T-helper 2 cell (primary cell): ENCODE measurements at places on chromosomes 3 and 15.

GRCh38 chr3:184806567-184807271 is 5.2 kb upstream of the VPS8 start:
- DNase-seq, result no peak

DNA sequence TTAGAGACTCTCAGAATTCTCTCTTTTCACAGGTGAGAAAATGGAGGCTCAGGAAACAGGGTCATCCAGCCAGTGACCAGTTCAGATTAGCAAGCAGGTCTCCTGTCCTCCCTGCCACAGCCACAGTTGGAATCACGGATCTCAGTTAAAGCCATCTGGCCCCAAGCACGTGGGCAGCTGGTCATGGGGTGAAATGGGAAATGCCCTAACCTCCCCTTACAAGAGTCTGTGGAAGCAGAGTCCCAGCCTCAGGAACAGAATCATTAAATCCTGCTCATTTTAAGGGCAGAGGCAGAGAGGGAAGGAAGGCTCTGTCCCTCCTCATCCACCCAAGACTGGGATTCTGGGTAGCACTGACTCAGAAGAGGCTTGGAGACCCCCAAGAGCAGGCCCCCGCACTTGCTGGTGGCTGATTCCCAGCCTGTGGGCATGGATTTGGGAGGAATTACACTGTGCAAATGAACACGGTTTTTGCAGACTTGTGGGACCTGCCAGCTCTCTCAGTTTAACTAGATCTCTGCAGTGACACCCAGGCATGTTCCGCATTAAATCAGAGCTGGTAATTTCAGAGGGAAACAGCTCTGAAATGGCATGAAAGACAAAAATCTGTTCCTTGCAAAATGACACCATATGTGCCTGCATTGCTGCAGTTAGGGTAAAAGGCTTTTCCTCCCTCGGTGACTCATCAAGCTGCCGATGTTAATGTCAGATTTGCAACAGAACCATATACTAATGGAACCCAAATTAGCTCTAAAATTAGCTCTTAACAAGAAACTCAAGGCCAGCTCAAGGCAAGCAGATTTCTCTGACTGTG is 89.0 kb downstream of the BDH1 start:
- no peak for DNase-seq

DNA sequence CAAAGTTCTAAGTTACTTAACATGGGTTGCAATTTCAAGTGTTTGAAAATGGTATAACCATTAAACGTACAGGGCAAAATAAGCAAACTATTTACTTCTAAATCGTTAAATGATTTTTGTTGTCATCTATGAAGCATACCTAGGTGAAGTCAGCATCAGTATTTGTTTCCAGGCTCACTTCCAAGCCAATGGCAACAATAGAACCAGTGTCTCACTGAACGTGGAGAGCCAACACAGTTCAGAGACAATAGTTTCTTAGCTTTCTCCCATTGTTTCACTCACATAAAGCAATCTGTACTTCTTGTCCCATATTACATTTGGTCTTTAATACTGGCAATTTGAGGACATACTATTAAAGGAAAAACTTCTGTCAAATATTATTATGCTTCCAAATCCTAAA is 397.2 kb downstream of the MECOM start:
- DNase-seq, result no peak

GRCh38 chr3:156474560-156475389 is 80.1 kb downstream of the SSR3 start:
- no peak for DNase-seq

GRCh38 chr15:51355096-51355495 is 13.6 kb downstream of the GLDN start:
- DNase-seq, result no peak

DNA sequence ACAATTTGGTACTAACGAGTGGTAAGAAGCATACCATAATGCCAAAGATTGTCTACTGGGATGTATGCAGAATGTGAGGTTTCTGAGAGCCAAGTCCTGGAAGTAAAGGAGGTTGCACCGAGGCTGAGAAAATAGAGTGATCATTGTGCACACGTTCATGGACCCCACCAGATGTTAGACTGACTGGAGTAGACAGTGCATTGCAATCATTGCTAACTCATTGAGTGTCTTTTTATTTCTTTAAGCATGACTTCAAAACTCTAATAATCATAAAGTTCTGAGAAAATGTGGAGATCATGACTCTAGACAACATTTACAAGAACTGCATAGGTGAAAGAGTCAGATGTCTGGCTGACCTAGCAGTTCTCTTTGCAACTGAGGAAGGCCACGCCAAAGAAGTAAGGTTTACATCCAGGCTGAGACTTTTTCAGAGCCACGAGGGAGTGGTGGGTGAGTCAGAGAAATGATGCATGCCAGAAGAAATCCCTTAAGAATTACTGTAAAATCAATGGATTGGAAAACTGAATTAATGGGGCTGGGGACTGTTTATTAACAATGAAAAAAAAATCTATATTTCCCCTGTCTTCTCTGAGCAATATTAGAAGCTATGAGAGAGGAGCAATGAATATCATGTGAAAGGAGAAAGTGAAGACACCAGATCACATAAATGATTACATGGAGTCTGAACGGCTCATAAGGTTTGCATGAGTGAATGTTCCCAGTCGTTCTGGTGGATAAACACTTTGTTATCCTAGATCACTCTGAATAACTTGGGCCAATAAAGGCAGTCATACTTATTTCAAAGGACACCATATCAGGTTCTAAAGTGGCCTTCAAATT is 76.0 kb upstream of the SLC25A26 start:
- DNase-seq, result no peak

DNA sequence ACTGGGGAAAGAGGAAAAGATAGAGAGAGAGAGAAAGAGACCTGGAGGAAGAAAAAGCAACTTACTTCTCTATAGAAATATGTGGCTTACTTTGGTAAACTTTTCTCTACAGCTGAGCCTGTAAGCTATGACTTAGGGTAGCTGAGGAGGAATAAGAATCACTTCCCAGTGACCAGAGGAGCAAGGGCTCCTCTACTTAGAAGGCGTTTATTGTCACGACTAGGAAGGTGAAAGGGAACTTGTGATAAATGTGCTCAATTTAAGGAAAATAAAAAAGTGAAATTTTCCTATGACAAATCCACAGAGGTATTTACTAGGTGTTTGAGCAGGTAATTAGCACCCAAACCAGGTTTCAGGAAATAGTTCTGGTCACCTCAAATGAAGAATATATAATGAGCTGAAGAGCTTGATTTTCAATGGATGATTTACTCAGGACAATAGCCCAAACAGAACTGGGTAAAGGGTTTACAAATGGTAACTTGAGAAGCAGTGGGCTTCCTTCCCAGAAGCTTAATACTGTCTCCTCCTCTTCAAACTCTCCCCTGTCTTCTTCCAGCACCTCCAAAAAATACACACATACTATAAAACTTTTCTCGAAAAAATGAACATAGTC is 46.1 kb downstream of the SOX2 start:
- no peak for DNase-seq

DNA sequence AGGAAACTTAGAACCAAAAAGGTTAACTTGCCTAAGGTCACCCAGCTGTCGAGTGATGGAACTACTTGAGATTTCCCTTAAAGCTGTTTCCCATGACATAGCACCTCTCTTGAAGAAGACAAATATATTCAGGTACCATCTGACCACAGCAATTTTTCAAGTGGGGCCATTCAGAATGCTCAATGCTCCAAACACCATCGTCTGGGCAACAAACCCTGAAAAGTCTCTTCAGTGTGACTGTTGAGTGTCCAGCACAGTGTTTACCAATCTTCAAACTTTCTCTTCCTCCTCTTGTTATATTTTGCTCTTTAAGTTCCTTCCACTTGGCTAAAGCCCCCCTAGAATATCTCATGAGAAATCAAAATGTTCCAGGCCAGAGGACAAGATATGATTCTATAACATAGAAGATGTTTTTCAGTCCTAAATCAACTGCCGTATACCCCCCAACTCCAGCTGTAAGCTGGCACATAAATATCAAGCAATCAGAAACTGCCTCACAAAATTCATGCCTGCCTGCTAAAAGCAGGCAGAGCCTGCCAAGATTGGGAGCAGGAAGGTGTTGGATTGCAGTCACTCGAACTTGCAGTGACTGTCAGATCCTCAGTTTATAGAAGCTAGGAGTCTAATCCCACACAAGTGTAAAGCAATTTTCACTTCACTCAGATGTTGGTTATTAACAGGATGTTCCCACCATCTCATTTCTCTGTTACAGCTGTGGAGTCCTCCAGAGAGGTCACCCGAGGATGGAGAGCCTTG is 230.5 kb upstream of the MRPL3 start:
- DNase-seq, result no peak

- DNase-seq, result no peak
Observed at GRCh38 chr15:66877477-66878271, 175.6 kb downstream of the SMAD6 start.

GRCh38 chr15:65086680-65087111 is 10.2 kb downstream of the KBTBD13 start:
- DNase-seq, result no peak

DNA sequence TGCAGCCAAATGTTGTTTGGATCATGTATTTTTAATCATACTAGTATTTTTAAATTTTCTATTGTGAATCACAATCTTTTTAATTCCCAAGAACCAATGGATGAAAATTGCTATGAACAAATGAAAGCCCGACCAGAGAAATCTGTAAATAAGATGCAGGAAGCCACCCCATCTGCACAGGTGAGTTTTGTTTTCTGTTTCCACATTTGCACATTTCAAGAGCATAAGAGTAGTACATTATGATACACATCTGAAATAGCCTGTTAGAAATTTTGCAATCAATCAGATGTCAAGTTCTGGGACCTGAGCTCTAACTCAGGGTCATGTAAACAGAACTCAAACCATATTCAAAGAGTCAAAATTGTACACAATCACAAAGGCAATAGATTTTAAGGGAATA is 26.5 kb downstream of the TRAT1 start:
- DNase-seq, result no peak

DNA sequence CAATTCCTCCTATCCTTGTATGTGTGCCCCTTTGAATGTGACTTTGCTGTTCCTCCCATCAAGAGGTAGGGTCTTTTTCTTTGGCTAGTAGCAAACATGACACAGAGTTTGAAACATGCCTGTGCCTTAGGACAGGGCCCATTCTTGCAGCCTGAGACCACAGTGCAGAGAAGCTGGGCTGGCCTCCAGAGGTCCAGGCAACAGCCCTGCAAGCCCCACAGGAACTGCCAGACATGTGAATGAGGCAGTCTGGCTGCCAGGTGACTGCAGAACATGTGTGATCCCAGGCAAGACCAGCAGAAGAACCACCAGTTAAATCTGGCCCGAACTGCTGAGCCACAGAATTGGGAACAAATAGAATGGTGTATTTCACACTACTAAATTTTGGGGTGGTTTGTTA is 1.2 kb upstream of the HGD start:
- no peak for DNase-seq

DNA sequence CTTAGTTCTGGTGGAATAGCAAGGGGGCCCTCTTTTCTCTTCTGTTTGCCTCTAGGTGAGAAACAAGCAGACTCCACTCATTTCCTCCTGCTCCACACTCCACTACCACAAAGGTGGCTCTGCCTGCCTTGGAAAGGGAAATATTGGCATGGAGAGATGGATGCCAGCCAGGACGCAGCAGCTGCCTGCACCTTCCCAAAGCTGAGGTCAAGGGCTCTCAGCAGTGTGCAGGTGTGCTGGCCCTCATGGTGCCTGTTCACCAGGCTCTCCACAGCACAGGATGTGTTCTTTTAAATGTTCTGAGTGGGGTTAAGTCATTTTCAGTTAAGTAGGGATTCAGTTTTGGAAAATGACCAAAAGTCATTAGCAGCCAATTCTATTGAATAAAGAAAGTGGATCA is 211.2 kb upstream of the STRIT1 start:
- DNase-seq, result no peak

DNA sequence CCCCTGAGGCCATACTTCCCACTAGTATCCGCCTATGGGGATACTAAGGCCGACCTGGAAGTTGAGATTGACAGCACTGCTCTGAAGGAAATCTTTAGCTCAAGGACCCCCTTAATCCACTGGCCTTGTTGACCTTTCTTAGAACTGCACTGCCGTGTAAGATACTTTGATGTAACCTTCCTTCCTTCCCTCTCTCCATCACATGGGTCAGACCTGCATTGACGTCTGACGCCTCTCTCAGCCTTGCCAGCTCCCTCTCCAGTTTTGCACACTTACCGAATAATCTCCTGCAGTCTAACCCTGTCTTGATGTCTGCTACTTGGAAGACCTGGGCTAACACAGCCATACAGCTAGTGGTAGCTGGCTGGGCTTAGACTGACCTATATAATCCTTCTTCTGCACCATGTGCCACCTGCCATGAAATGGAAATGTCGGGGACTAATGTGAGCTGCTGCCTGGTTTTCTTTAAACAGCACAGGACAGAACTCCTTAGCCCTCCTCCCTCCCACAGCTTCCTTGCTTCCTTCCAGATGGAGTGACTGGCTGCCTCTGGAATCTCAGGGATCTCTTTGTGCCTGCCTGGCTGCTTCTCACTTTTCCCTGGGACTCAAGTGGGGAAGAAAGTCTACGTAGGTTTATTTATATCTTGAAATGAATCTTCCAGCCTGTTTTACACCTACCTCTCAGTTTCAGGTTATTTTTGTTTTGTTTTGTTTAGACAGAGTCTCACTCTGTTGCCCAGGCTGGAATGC is 39.2 kb upstream of the HERC1 start:
- DNase-seq, result no peak

DNA sequence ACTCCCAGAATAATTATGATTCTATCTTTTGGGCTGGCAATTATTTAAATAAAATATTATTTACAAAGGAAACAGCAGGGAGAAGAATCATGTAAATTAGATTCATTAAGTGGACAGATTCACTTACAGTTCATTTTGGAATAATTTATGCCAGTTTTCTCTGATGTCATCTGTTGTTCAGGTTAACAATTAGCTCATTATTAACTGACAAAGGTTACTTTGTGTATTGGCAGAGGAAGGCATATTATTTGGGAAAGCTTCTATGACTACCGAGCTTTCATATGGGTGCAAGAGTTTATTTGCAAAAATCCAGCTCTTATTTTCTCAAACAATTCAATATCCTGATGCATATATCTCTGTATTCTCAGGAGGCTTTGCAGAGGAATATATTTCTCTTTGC is 224.4 kb downstream of the CHST2 start:
- no peak for DNase-seq

- DNase-seq, result no peak
Observed at GRCh38 chr3:125212091-125212508, 448 bp downstream of the SLC12A8 start.

- no peak for DNase-seq
Observed at GRCh38 chr15:66714543-66714981, 12.5 kb downstream of the SMAD6 start.

DNA sequence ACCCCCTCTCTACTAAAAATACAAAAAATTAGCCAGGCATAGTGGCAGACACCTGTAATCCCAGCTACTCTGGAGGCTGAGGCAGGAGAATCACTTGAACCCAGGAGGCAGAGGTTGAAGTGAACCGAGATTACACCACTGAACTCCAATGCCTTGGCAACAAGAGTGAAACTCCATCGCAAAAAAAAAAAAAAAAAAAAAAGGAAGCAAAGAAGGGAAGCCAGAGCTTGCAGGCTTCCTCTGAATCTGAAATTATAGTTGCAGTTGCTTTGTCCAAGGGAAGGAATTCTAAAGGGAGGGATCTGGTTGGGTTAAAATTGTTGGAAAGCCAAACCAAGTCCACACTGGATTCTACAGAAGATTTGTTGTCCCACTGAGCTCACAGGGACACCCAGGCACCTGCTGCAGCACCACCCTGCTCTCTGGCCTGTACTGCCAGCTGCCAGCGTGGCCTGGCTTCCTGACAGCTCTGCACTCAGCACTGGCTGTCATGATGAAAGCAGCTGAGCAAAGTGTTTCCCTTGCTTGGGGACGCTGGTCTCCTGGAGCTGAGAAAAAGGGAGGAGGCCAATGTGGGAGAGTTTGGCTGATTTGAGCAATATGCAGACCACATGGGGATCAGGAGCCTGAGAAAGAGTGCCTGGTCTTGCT is 88.8 kb upstream of the HES1 start:
- no peak for DNase-seq
